BJ (cell line): ENCODE measurements at places on chromosomes 7 and 10. TPM values are rescaled to one million over a fixed set of nuclear protein-coding genes. Genes with fewer than 3 reads are reported as not detected.

GRCh38 chr7:154906736-154907355 is 96.1 kb downstream of the PAXIP1 start:
- no peak for DNase-seq

GRCh38 chr10:95333997-95334804 is 43.4 kb upstream of the PDLIM1 start:
- peak; percentile 56 for DNase-seq

GRCh38 chr10:127996586-127996985 is 89.7 kb downstream of the PTPRE start:
- no peak for DNase-seq

- no peak for DNase-seq
Observed at GRCh38 chr10:130740915-130741750, 570.4 kb downstream of the TCERG1L start.

DNA sequence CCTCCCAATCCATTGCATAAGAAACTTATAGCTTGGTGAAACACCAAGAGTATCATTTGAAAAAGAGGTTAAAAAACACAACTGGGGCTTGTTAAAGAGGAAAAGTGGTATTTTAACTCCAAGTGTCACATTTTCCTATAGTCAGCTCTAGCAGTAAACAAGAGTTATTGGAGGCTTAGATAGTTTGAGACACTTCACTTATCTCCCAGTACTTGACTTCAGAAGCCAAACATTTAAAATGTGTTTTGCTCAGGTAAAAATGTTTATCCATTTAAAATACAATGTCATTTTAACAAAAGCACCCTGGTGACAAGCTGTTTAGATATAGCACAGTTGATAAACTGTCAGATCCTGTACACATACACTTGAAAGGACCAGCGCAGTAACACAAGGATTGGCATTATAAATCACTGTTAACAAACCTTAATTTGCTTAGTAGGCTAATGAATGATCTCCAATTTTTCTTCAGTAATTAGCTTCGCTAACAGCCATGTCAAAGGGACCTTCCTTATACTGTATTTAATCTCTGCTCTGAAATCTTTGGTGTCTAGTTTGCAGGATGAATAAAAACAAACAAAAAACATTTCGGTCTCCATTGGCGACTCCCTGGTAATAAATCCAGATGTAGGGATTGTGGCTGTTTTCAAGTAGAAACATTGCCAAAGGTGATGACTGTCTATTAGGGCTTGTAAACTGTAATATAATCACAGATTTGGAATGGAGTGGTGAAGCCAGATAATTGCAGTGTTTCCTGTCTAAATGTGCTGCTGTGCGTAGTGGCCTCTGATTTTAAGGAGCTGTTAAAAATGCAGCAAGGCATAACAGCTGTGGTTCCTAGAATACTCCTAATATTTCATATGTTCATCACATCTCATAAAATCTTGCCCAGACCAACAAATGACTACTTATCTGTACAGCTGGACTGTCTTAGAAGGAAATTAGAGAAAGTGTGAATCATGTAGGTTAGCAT is 545.1 kb downstream of the AUTS2 start:
- peak; percentile 26 for DNase-seq

- DNase-seq = no peak
Observed at GRCh38 chr7:12481722-12482121, 78.1 kb upstream of the VWDE start.

DNA sequence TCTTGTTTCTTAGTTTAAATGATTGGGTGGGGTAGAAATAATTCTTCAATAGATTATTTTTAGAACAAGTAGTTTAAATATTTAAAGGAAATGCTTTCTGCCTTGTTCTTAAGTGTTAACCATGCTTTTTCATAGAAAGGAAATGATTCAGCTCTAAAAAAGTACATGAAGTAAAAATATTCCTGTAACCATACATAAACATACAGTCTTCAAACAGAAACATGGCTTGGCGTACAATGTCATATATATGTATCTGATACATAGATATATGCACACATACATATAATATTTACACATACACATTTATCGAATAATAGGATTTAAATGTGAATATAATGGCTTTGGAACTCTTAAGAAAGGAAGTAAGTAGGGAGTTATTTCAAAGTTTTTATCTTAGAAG is 84.4 kb downstream of the RUNDC3B start:
- no peak for DNase-seq

DNA sequence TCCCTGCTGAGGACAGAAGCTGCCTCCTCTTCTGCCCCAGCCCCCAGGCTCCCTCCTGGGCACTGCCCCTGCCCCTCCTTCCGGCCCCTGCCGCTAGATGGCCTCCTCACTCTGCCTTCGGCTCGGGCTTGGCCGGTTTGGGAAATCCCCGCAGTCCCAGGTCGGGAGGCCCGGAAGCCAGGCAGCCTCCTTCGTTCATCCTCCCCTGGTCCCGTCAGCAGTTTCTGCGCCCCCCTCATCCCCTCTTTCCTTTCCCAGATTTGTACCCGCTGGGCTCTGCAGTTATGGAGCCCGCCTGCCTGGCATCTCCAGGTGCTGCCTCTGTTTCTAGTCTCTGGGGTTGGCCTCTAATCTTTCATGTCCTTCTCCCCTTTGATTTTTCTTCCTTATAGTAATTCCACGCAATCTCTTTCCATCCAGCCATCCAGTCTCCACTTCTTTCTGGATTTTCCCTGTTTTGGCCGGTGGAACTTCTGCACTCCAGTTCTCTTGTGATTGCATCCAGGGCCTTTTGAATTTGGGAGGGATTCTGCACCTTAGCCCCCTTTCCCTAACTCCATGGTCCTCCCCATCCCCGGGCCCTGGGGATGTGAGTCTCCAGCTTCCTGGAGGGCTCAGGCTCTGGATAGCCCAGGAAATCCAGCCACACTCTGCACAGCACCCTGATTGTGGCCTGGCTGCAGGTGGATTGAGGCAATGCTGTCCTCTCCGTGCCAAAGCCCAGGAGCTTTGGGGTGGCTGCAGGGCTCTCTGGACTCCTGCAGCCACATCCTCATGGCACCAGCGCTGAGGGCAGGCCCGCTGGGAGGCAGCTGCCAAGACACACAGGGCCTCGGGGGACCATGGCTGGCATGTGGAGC is 3.3 kb upstream of the SHH start:
- no peak for DNase-seq

DNA sequence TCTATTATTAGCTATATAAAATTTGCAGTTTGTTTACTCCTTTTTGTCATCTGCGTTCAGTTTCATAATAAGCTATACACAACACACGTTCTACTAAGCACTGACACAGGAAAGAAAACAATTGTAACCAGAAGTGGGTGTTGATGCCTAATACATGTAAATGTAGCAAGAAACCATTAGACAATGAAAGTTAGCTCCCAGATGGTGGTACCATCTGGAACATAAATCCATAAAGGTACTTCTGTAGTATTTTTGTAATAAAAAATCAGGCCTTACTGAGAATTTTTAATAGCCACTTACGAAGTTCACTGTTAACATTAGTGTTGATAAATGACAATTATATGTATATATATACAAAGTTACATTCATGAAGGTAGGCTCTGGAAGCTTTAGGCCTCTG is 194.7 kb downstream of the KCND2 start:
- no peak for DNase-seq

- no peak for DNase-seq
Observed at GRCh38 chr10:47456079-47456785, 27.7 kb downstream of the ANXA8 start.

DNA sequence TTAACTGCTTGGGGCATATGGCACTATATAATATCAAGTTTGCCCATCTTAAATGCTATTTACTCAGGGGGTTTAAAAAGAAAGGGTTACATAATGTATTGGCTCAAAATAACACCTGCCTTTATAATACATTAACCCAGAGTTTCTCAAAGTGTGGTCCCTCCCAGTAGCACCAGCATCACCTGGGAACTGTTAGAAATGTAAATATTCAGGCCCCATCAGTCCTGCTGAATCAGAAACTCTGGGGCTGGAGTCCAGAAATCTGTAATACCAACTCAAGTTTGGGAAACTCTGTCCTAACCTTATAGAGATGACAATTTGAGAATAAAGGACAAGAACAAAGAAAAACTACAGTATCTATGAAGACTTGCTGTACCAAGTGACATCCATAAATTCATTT is 270.7 kb downstream of the PARD3 start:
- DNase-seq = no peak

DNA sequence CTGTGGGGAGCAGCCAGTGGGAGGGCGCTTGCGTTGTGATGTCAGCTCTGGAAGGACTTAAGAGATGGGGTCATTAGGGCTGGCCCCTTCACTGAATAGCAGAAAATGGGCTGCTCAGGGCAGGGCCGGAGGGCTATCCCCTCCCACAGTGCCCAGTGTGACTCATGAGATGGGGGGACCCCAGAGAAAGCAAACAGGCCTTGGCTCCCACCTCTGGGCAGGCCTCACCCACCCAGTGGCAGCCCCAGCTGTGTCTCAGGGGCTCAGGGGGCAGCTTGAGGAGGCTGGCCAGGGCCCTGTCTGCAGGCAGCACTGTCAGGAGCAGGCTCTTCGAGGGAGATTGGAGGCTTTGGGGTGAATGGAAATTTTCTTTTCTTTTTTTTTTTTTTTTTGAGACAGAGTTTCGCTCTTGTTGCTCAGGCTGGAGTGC is 168.3 kb downstream of the SLIT1 start:
- no peak for DNase-seq

DNA sequence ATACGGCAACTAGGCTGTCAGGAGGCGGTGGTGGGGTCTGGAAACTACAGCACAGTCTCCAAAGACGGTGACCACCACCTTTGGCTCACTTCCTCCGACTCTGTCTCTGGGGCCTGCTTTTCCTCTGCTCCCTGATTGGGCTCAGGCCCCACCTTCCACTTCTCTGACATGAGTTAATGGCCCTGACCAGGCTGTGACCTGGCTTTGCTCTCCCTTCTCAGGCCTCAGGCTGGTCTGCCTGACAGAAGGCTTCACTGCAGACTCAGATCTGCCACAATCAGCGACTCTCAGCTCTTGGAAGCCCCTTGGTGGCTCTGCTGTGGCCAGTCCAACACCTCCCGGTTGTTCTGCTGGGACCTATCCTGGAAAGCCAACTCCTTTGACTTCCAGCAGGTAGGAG is 7.7 kb downstream of the STYXL1 start:
- no peak for DNase-seq

- no peak for DNase-seq
Observed at GRCh38 chr10:21810582-21811244, 192.8 kb downstream of the DNAJC1 start.

DNA sequence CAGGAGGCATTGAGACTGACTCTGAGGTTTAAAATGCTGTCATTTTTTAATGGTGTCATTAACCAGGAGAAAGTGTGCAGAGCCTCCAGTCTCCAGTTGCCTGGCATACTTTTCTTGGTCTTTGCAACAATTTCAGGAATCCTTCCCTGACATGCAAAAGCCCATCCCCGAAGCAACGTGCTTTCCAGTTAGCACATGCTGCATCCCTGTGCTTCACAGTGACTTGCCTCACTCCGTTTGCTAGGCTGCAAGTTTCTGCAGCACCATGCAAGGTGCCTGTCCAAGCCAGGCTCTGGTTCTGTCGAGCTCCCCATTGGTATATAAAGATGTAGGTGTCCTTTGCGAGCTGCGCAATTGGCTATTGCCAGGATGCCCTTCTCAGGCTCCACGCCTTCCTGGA is 135.0 kb downstream of the GALNT17 start:
- DNase-seq = no peak

DNA sequence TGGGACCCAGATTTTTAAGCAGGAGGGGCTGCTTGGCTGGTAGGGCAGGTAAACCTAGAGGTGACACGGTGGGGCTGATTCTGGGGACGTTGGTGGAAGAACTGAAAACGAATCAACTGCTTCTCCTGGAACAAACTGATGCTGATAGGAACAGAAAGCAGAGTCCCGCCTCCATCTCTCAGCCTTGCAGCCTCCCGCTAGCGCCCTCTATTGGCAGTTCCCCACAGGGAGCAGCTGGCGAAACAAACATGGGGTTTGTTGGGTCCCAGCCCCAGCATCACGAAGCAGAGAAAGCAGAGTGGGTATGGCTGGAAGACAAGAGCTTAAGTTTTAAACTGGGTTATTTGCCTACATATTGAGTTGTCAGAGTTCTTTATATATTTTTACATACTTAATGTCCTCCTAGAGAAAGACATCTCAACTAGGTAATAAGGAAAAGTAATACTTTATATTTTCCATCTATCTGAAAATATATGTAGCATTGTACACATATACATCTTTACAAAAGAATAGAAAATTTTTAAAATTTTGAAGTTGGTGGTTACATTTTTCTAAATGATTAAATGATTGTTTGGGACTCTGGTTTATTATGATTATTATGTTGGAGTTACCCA is 42.3 kb upstream of the FOXI2 start:
- no peak for DNase-seq

DNA sequence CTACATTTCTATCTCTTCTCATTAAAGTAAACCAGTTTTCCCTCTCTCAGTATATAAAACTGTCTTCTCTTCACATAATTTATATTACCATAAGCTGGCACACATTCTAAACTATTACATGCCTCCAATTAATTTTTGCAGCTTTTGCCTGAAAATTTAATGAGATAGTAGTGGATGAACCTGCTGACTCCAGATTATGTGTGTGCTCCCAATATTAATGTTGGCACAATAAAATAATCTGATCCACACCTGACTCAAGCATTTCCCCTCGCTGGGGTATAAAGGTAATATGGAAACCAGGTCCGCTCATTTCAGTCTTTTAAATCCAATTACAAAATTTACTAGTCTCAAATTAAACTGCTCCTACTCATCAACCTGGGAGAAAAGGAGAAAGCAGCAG is 63.4 kb downstream of the CTBP2 start:
- no peak for DNase-seq

DNA sequence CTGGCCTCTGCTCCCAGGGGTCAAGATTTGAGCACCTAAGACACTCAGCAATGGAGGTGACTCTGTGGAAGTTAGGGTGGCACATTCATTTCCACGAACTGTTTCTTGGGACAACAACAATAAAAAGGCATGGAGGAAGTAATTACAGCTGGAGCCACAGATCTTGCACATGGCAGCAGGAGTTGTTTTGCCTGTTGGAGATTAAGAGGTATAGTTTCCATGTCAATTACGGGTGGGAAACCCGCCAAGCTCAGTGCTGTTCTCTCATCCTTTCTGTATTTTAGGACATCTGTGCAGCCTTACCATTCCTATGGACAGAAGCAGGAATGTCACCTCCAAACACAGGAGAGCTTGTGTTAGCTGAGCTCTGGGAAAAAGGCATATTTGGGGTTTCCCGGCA is 201.2 kb downstream of the SNX10 start:
- DNase-seq = no peak

GRCh38 chr7:151150388-151150787 is 17.1 kb downstream of the GBX1 start:
- no peak for DNase-seq

GRCh38 chr10:72322280-72323058 is 32.2 kb downstream of the DNAJB12 start:
- DNase-seq = no peak

DNA sequence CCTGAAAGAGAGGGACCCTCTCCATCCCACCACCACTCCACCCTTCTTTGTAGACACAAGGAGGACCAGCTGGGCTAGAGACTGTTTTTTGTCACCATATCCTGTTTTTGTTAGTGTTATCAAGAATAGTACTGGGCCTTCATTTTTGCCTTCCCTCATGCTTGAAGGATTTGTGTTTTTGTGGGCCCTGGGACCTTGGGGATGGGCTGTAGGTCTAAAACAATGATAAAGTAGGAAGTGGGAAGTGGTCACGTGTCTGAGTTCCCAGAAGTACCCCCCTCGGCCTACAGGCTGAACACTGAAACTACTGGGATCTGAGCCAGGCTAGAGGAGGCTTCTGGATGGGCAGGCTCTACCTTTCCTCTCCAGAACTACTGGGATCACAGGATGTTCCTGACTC is 8.9 kb downstream of the AGFG2 start:
- DNase-seq = no peak

Gene PLCE1
- 3.3 and 3.7 TPM in 2 replicates for polyA plus RNA-seq

Gene KLHL7
- polyA plus RNA-seq = 14.8 and 31.7 TPM in 2 replicates

Gene CYP2W1
- not detected in 2 replicates for polyA plus RNA-seq

Gene SPDYE5
- polyA plus RNA-seq = 0.04 TPM in 1 of 2 replicates, not detected in the other
